Glomerular endothelial cell (primary cell): ENCODE measurements at places on chromosomes 12 and 14. TPM values are rescaled to one million over a fixed set of nuclear protein-coding genes. Genes with fewer than 3 reads are reported as not detected.

DNA sequence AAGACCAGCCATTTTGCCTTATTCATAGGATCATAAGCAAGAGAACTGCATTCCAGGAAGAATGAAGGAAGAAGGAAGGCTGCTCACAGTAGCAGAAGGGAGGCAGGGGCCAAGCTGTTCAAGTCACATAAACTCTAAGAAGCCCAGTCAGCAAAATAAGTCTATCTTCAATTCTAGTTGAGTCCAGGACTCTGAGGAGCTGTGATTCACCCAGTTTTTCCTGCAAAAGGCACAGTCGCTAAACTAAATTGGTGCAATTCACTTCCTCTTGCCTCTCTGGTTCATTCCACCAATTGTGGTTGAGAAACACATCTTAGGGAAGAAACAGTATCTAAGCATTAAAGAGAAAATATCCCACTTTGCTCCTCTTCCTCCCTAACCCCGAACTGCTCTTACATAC lies 9.8 kb downstream of the ZNF641 start:
- DNase-seq = no peak

Gene CCDC175
- total RNA-seq = not detected in 2 replicates

- no peak for DNase-seq
Measured at GRCh38 chr12:25197608-25198007, 2.6 kb downstream of the ETFRF1 start.

Gene SNAPC1
- 9.7 and 12.1 TPM in 2 replicates for total RNA-seq

Gene ACVRL1
- 933 and 964 TPM in 2 replicates for total RNA-seq

Gene DTX1
- total RNA-seq = 0.34 and 3.2 TPM in 2 replicates

DNA sequence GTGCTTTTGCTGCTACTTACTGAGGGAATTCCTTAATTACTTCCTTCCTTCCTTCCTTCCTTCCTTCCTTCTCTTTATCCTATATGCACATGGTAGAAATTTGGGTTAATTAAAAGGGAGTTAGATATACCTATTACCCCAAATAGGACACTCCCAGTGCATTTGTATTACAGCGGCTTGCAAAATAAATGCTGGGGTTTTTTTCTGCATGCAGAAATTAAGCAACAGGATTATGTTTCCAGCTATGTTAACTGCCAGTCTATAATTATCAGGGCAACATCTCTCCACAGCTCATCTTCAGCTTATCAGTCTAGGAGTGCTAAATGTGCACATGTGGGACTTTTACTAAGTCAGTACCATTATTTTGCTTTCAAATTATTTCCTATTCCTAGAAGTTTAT lies 132.9 kb upstream of the SLC35F4 start:
- DNase-seq = no peak

DNA sequence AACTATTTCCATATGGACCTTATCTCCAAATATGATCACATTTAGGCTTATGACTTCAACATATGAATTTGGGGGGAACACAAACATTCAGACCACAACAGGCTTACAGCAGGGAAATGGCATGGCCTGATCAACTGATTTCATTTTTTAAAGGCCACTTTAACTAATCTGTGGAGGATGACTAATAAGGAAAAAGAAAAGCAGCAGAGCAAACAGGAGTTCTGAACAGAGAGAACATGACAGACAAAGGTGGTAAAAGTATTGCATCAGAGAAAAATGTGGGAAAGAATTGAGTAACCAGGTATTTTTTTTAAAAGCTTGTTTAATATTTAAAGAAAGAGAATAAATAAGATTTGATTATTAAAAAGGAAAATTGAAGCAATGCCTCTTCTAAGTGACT lies 366.1 kb upstream of the TMPO start:
- no peak for DNase-seq

- no peak for DNase-seq
Measured at GRCh38 chr12:41310367-41310766, 122.2 kb downstream of the PDZRN4 start.

DNA sequence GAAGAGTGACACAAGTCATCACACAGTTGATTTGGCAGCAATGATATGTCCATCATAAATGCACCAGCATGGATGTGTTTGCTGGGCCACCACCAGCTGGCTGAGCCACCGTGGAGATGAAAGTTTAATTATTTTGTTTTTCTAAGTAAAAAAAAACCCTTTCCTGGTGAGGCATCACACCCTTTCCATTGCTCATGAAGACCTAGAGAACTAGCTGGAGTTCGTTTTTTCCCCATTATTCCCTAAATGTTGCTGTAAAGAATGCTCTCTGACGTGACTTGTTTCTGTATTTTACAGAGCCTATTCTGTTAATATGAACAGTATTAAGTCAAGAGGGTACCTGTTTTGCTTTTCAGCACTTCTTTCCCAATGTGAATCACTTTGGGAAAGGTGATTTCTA lies 257.9 kb downstream of the MSRB3 start:
- DNase-seq = no peak

- DNase-seq = no peak
Measured at GRCh38 chr14:93709249-93709648, 79.0 kb downstream of the PRIMA1 start.

DNA sequence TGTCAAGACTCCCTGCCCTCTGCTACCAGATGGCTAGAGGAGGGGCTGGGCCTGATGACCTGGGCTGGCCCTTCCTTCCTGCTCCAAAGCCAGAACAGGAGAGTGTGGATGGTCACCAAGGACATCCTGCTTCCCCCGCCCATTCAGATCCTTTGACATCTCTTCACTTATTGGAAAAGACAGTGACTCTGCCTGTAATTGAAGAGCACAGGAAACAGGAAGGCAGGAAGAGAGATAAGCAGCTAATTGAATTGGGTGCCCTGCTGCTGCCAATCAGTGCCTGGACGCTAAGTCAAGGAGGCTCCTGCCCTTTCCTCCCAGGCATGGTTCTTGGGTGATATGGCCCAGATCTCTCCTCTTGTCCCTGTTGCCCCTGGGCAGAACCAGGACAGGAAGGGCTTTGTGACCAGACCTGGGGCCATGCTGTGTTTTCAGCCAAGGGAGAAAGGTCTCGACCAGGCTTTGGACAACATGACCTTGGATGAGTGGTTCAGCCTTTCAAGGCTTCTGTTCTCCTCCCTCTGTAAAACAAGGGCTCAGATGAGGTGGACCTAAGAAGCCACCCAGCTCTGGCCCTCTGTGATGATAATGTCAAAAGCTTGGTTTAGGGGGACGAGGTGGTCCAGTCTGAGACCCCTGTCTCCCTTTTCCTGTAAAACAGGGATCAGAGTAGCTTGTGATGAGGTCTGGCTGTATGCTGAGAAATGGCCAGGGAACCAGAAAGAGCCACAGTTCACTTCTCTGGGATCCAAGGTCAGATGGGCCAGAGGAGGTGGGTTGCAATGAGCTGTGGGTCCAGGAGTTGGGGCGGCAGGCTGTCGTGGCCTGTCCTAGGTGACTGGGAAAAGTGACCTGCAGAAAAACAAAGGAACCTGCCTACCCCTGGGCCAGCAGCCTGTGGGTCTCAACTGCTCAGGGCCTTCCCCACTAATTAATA lies 38.8 kb downstream of the FAM222A start:
- no peak for DNase-seq

Gene VRTN
- not detected in 2 replicates for total RNA-seq

Gene TAS2R9
- total RNA-seq = 0.18 TPM in 1 of 2 replicates, not detected in the other

DNA sequence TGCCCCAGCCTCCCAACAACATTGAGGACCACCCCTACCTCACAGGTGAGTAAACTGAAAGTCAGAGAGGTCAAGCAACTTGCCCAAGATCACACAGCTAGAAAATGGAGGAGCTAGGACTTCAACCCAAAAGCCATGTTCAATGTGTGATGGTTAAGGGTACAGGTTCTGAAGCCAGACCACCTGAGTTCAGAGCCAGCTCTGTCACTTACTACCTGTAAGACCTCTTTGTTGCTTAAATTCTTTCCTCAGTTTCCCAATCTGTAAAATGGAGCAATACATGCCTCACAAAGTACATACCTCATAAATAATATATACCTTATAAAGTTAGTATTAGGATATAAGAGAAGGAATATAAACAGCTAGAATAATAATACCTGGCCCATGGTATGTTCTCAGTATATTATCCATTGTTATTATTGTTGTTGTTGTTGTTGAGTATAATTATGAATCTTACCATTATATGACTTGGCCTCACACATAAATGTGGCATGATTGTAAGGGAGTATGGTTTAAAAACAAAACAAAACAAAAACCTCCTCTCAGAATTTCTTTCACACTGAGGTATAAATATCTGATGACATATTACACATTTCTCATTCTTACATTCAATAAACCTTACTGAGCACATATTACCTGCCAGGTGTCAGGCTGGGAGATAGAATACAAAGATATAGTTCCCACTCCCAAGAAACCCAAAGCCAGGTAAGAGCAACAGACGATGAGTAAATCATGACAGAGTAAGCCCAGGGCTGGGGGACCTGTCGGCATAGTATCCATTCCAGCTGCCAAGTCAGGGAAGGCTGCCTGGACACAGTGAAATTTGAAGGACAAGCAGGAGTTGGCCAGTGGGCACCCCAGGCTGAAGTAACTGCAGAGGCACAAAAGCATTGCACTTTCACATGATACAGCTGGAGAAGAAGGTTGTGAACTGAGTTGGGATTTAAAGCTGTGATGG lies 19.6 kb downstream of the CMKLR1 start:
- DNase-seq = no peak

Gene PIK3C2G
- not detected in 2 replicates for total RNA-seq

Gene ALDH6A1
- 7.2 and 9.9 TPM in 2 replicates for total RNA-seq

GRCh38 chr14:39726563-39726962 lies 294.3 kb upstream of the FBXO33 start:
- DNase-seq = no peak

DNA sequence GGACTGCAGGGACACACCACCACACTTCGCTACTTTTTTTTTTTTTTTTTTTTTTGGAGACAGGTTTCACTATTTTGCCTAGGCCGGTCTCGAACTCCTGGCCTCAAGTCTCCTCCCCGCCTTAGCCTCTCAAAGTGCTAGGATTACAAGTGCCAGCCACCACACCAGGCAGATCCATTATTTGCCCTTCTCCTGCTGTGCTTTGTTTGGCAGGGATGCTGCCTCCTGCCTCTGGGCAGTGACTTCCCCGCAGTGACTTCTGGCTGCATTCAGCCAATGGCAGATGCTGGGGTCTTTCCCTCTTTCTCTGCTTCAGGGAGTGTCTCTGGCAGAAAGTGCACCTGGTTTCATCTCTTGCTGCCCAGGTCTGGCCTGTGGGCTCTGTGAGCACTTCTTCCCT lies 6.7 kb upstream of the MORN3 start:
- DNase-seq = no peak

Gene SEC23A
- total RNA-seq = 144 and 154 TPM in 2 replicates

DNA sequence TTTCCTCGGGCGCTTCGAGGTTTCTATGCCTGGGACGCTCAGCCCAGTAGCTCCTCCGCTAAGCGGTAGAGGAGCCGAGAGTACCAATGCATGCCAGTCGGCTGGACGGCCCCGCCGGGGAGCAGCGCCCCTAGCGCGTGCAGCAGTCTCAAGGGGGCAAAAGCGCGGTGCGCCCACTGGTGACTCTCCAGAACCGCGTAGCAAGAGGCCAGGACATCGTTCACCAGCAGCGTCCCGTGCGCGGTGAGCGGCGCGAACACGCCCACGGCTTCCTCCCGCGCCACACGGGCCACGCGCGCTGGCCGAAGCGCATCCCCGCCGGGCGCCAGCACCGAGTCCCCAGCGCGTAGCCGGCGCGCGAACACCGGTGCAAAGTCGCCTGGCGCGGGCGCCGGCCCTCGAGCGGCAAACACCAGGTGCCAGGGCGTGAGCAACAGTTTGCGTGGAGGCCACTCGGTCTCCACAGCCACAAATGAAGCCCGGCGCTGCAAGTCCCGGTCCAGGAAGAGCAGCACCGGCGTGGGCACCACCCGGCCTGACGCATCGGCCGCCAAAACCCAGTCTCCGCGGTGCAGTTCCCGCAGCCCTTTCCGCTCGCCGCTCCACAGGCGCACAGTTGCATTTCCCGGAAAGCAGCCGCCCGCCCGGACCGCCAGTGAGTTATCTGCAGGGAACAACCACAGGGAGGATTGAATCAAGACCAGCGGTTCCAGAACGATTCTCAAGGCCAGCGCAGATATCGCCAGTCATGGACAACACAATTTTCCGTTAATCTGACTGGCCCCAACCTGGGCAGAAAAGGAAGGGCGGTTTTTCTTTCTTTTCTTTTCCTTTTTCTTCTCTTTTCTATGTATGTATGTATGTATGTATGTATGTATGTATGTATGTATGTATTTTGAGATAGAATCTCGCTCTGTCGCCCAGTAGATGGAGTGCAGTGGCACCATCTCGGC lies 4.5 kb downstream of the DHH start:
- DNase-seq = no peak

DNA sequence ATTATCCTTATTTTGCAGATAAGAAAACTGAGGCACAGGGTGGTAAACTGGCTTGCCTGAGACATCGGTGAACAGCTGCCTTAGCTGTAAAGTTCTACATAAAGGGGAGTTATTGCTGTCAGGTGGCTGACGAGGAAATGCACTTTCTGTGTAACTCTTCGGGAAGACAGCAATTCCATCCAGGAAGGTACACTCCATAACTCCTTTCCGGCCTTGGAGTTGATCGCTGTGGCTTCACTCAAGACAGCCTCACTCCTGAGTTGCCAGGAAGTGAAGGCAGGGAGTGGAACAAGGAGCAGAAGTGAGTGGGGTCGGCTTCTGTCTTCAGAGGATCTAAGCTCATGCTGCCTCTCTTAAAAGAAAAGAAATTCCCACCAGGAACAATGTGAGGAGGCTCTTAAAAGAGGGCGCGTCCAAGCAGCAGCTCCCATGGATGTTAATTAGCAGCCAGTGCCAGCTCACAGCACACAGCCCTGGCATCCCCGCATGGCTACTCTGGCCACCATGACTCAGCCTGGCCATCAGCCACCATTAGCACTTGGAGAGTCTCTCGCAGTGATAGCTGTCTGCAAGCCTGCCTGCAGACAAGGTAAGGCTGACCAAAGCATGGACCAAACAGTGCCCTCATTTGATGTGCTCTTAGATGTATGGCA lies 60.3 kb downstream of the NUAK1 start:
- DNase-seq = no peak

Gene TBX5
- total RNA-seq = not detected in 2 replicates

DNA sequence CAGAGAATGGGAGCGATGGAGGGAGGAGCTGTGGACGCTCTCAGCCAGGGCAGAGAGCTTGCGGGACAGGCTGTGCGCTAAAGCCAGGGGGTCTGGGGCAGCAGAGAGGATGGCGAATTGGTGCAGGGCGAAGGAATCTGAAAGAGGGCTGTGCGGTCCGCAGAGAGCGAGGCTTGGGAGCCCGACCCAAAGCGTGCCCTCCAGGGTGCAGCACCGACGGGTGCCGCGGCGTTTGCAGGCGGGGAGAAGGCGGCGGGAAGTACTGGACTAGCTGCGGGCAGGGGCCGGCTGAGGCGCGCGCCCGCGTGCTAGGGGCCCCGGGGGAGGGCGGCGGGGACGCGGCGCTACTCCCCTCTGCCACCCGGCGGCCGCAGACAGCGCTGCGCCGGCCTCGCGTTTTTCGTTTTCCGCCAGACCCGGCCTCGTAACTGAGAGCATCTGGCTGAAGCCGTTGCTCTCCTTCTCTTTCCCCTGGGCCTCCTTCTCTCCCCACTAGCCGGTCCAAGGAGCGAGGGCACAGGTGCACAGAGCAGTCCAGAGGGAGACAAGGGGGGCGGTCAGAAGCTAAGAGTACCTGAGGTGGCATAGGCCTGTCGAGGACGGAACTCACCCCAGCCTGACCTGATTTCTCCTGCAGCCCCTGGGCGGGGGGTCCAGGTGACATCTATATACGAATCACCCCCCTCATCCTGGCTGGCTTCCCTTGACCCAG lies 24.9 kb downstream of the SLC6A12 start:
- DNase-seq = no peak

Gene KCNC2
- not detected in 2 replicates for total RNA-seq
